ENCODE measurements at places on chromosomes 16 and 17.

- DNase-seq, result no peak
These were observed 148.7 kb downstream of the AIPL1 start for GRCh38 chr17:6286233-6286632.

GRCh38 chr16:14015948-14016347 is 55.2 kb upstream of the MRTFB start:
- DNase-seq, result peak; percentile 97

DNA sequence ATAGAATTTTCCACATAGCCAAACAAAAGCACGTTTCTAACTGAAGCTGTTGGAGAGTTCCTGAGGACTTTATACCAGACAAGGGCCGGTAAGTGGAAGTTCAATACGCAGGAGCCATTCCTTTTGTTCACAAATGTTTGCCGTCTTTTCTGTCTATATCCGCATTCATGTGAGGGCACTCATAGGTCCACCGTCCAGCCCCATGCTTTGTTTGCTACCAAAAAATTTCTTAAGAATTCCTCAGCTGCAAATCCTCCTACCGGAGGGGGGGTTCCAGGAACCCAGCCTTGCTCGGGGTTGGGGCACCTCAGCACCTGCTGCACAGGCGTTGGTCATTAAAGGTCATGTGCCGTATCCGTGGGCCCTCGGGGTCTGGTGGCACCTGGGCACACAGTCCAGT is 276.8 kb downstream of the SEC14L1 start:
- DNase-seq, result no peak

DNA sequence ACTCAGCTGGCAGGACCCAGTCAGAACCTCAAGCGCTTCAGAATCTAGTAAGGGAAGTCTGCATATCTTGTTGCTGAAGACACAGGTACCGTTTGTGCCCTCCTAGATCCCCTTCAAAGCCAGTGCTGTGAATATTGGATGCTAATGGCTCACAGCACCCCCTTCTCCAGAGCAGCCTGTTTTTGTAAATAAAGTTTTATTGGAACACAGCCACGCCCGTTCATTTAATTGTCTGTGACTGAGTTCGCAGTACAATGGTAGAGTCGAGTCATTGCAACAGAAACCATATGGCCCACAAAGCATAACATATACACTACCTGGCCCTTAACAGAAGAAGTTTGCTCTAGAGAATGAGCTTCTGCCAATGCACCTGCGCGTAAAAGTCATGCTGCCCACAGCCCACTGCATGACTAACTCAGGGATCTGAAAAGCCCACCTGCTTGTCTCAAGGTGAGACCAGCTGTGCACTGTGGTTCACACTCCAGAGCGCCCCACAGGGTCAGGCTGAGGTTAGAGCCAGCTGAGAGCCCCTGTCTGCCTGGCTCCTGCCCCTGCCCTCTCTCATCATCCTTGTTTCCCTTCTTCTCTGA is 48.8 kb downstream of the AIPL1 start:
- no peak for DNase-seq

- peak; percentile 14 for DNase-seq
These were observed 158.1 kb downstream of the VPS53 start for GRCh38 chr17:556431-556995.
